NCI-H774 (cell line): ENCODE measurements at places on chromosomes 11 and 22.

DNA sequence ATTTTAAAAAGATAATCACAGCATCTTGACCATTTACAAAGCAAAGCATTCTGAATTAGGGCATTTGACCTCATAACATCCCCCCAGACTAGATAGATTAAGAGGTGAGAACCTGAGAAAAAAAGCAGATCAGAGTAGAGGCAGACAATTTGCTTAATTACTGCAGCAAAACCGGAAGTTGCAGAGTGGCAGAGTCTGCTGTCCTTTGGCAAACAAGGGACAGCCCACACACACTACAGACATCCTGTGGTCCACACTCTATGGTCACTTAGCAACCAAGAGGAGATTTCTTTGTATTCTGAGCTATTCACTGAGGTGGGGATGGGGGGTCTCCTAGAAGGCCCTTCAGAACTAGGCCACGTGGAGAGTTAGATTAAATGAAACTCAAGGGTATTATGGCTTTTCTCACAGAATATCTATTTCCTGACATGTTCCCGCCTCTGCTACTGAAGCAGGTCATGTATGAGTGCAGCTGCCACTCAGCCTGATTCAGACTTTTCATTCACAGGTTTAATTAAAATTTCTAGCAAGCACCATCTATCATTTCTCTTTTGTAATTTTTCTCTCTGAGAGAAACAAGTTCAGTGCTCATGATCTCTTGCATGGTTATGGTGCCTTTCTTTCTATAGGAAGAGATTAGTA lies 48.5 kb downstream of the SVIP start:
- no peak for DNase-seq

DNA sequence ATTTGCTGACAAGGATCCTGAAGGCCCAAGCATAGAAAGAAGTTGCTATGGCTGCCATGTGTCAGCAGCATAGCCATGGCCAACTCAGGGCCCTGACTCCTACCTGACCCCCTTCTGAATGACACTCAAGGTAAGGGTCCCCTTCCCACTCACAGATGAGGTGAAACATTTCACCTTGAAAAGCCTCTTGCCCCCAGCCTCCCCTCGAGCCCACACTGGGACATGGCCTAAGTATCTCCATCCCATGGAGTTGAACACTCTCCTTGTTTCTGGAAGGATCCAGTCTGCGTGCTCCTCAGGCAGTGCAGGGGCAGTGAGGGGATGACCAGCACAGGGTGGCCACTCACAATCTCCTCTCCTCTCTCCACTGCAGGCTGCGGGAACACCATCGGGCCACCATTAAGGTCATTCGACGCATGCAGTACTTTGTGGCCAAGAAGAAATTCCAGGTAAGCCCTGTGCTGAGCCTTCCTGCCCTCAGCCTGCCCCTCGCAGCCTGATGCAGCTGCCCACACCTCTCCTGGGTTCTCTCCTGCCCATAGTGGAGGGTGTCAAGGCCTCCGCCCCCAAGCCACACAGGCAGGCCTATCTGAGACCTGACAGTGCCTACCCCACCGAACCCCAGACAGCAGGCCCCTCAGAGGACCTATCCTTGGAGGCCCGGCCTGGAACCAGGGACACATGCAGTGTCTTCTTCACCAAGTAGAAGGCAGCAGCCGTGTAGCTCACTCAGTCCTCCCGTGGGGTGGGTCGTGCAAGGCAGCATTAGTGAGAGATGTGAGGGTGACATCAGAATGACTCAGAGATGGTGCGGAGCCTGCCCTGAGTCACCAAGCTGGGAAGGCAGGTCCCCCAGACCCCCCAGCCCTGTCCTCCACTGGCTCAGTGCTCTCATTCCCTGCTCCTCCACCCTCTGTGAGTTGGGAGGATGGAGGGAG lies 68.9 kb upstream of the KCNQ1OT1 start:
- no peak for DNase-seq

DNA sequence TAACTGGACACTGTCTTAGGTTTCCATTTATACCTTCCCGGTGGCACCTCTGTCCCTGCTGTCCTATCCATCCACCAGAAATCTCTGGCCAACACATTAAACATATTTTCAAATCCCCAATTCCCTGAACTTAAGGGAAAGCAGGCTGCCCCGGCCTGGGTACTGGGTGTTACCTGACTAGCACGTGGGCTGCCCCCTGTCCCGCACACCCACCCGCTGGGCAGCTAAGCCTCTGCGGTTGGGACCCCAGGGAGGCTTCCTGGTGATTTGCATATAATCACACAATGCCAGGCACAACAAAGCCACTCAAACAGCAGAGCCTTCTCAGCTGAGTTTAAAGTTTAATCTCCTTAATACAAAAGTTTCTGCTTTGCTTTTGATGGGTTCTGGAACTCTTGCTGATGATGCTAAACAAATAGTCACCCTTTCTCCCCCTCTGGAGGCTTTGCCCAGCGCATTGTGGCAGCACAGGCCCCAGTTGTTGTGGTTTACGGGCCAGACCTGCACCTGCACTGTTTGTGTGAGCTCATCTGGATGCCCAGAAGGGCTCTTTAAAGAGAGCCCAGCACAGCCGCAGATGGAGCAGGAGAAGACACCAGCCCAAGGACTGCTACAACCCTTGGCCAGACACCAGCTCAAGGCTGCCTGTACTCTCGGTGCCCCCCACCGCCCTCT lies 59.9 kb upstream of the POU2AF1 start:
- DNase-seq = no peak

- no peak for DNase-seq
Measured at GRCh38 chr11:75642402-75643113, 26.3 kb downstream of the MAP6 start.

DNA sequence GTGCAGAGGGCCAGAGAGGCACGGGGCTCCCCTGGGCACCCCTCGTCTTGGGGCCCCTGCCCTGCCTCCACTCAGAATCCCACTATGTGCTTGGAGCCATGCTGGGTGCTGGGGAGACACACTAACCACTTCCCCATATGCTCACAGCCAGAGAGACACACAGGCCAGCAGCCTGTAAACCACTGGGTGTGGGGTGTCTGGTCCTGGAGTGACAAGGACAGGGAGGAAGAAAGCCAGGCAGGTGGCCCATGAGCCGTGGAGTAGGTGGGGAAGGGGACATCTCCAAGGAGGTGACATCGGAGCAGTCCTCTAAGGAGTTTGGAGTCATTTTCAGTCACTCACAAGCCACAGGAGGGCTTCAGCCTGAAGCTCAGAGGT lies 58.9 kb downstream of the CDKN1C start:
- DNase-seq = no peak

GRCh38 chr11:97610000-97610399 lies 1220.2 kb downstream of the JRKL start:
- DNase-seq = no peak

DNA sequence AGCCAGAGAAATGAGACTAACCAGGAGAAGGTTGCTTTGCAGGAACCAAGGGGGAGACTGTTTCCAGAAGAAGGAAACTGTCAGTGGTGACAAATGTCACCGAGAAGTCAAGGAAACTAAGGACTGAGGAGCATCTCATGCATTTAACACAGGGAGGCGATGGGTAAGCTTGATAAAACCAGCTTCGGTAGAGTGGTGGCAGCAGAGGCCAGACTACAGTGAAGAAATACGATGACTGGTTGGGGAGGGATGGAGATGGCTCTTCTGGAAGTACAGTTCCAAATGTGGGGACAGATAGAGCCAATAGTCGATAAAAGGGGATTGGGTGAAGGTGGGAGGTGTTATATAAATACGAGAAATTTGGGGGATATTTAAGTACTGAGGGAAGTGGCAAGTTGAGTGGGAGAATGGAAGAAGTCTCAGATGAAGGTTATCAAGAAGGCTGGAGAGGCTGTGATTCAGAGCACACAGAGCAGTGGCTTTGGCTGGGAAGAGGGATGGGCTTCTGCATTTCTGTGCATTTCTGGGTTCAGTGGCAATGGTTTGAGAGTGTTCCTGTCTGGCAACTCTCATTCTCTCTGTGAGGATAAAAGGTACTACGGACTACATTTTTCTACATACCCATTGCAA lies 29.2 kb downstream of the SC5D start:
- peak; percentile 63 for DNase-seq
